Frontal cortex (tissue), 4 donors: ENCODE measurements at places on chromosomes 4 and X.

DNA sequence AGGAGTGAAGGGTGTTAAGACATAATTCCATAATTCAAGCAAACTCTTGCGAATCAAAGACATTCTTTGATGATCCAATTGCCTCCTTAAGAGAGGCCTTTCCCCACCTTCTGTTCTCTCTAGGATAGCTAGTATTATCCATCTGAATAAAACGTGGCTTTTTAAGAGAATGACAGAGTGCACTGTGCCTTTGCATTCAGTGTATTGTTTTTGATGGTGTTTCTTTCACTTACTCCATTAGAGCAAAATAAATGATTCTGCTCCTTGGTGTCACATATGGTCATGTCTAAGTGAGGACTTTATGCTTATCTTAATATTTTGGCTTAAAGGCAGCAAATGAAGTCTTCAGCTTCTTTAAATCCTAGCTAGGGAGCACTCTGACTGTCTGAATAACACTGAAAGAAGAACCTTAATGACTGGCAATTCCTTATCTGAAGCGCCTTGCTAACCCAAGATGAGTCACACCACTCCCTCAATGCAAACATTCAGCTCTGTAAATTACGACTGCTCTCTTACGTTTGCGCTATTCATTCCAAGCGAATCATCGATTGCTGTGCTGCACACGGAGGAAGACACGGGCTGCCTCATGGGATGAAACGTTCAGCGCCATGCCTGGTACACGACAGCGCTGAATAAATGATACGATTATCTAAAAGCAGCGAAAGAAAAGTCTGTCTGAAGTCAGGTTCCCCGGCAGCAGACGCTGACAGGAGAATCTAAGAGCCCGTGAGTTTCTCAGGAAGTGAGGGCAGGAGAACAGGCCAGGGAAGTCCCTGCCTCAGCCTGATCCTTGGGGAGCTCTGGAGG, 35.1 kb upstream of the GEMIN8 start:
- no peak for DNase-seq

- no peak for DNase-seq
These were observed 333.3 kb downstream of the ANK2 start for GRCh38 chr4:113382704-113383103.

- DNase-seq = no peak
These were observed 5.7 kb upstream of the SERTM2 start for GRCh38 chrX:111505783-111506182.

- DNase-seq = no peak
These were observed 980 bp upstream of the GIMD1 start for GRCh38 chr4:106369456-106370060.

GRCh38 chrX:72572248-72573157, at the start of gene HDAC8:
Gene HDAC8, minus strand, starts transcription at chrX:72572843. Its CDS starts 82 bp downstream, at chrX:72572761.
- peak; percentile 43 for DNase-seq

DNA sequence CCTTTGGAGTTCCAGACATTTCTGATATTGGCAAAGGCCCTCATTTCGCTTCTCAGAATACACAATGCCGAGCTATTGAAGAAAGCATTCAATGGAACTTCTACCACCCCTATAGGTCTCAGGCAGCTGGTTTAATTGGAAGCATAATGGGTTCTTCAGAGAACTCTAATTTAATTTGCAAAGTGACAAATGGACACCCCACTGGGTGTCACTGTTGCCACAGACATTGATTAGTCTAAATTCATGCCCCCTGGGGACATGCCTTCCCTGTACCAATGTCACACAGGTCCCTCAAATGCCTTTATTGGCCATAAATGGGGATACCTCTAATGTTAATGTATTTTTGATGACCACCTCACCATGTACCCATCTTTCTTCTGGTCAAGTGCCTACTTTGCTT, 22.9 kb upstream of the TMEM255A start:
- DNase-seq = no peak
